Occipital lobe (tissue), 3 donors: ENCODE measurements at places on chromosomes 12 and 14.
A peak's percentile ranks its signal among the peaks of the same experiment; 100 is the strongest.

- no peak for DNase-seq
Observed at GRCh38 chr12:26101763-26102162, 23.1 kb downstream of the BHLHE41 start.

GRCh38 chr12:32497864-32498263 is 98.5 kb downstream of the FGD4 start:
- DNase-seq, result no peak

GRCh38 chr12:48351022-48351708 is 446 bp upstream of the ZNF641 start:
- DNase-seq, result no peak

DNA sequence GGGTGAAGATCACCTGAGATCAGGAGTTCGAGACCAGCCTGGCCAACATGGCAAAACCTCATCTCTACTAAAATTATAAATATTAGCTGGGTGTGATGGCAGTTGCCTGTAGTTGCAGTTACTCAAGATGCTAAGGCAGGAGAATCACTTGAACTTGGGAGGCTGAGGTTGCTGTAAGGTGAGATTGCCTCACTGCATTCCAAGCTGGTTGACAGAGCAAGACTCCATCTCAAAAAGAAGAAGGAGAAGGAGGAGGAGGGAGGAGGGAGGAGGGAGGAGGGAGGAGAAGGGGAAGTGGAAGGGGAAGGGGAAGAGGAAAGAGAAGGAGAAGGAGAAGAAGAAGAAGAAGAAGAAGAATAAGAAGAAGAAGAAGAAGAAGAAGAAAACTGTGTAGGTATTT is 17.0 kb downstream of the RNASE10 start:
- DNase-seq, result no peak

GRCh38 chr12:95790033-95790916 is at the start of gene NTN4:
TSS of gene NTN4 (minus strand) at chr12:95790764. CDS start at chr12:95790309, 455 bp downstream.
- no peak for DNase-seq

- DNase-seq, result no peak
Observed at GRCh38 chr12:123150744-123151456, at the start of gene PITPNM2. TSS of gene PITPNM2 (minus strand) at chr12:123151090. CDS start at chr12:123034590, 116,500 bp downstream.

- DNase-seq, result no peak
Observed at GRCh38 chr14:88522393-88522792, 32.4 kb downstream of the PTPN21 start.

GRCh38 chr12:2034633-2035430 is 18.0 kb upstream of the CACNA1C start:
- peak; percentile 72 for DNase-seq

GRCh38 chr14:51869411-51870100 is 9.1 kb downstream of the GNG2 start:
- no peak for DNase-seq

GRCh38 chr14:77212097-77212870 is 30.7 kb downstream of the TMEM63C start:
- DNase-seq, result no peak
